ENCODE measurements at places on chromosomes 13 and 19.

DNA sequence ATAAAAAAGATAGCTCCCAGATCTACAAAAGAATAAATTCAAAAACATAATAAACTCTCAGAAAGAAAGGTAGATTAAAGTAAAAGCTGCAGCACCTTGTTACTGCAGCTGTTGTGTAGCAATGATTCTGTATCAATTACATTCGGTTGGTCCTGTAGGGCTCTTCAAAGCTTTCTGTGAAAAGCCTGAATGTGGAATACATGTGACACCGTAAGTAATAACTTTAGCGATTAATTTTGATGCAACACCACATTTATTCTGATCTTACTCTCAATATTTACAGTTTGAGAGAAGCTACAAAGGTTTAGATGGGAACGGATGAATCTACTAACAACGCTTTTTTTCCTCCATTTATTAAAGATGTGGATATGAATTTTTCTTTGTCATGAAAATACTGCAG is 279.2 kb downstream of the DACH1 start:
- DNase-seq, result no peak

- DNase-seq, result no peak
Observed at GRCh38 chr19:18045307-18046050, 37.5 kb downstream of the ARRDC2 start.

- no peak for DNase-seq
Observed at GRCh38 chr13:91922969-91923592, 524.7 kb downstream of the GPC5 start.

- DNase-seq, result no peak
Observed at GRCh38 chr19:6225232-6225865, 54.4 kb downstream of the MLLT1 start.

DNA sequence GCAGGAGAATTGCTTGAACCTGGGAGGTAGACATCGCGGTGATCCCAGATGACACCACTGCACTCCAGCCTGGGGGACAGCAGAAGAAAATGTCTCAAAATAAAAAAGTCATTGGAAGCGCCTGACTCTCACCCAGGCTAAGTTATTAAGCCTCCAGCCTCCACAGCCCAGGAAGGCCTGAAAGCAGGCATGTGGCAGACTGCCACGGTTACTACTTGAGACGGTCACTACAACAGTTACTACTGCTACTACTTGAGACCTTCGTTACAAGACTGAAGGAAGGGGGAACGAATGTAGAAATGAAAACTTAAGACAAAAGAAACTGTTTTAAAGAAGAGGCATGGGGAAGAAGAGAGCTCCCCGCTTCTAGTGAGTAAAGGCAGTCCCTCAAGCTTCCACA is 9.6 kb downstream of the PRR22 start:
- DNase-seq, result no peak

DNA sequence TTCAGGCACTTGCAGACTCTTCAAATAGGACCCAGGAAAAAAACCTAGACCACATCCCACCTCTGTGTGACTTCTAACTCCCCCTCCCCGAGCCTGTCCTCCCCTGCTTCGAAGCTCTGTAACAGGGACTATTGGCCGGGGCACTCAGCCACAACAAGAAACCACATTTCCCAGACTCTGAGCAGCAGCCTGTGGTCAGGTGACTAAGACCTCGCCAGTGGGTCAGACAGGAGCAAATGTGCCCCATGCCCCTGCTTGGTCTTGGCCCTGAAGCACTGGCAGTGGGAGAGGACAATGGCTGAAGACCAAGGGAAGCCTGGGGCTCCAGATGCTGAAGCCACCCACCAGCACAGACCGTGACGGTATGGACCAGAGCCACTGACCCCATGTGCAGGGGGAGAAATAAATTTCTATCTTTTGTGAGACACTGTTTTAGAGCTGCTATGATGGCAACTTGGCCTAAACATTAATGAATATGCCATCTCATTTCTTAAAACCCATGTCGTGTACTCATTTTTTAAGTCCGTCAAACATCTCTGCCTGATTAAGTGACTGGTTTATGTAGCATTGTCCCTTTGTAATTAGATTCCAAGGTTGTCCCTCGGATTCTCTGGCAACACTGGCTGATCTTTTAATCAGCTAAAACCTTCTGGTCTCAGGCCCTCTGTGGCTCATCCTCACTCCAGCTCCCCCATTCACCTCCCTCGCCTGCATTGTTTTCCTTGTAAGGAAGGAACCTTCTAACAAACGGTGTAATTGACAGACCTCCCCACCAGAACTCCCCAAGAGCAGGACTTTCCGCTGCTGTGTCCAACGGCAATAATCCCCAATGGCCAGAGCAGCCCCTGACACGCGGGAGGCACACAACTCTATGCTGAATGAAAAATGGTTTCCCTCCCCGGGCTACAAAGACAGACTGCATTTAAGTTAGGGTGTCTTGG is 98.4 kb downstream of the STK24 start:
- no peak for DNase-seq

- DNase-seq, result no peak
Observed at GRCh38 chr19:18895824-18896341, at the start of gene CERS1. Gene CERS1, minus strand, starts transcription at chr19:18896158. Its CDS starts 86 bp downstream, at chr19:18896072.

DNA sequence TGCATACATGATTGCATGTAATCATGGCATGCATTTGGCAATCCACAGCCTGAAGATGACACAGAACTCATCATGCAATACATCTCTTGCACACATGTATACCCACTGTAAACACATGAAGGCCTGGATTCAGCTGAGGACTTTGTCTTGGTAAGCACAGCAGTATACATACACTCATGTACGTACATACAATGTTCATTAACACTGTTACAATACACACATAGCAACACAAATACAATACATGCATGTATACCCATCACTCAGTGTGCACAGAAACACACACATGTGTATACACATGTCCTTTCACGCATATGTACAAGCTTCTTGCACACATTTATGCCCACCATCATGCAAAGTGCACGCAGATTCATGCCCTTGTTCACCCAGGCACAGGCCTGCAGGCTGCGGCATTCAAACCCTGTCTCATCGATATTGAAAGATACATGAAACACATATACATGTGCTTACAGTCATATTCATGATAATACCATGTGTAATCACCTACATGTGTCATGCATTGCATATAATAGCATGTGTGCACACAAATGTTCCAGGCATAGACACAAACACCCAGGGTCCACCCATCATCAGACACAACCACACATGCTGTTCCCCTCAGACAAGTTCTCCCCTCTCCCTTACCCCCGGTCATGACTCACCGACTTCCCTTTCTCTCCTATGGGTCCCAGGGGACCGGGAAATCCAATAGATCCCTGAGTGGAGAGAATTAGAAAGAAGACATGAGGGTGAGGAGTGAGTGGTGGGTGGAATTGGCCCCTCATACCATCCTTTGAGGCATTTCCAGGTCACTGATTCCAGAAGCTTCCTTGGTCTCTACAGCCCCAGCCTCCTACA is 28.7 kb downstream of the COL5A3 start:
- no peak for DNase-seq

GRCh38 chr19:1111641-1112267 is 8.0 kb downstream of the GPX4 start:
- DNase-seq, result no peak

GRCh38 chr19:6056801-6057650 is 53.3 kb downstream of the RFX2 start:
- DNase-seq, result no peak

- DNase-seq, result no peak
Observed at GRCh38 chr13:78022164-78022877, 103.7 kb upstream of the EDNRB start.

DNA sequence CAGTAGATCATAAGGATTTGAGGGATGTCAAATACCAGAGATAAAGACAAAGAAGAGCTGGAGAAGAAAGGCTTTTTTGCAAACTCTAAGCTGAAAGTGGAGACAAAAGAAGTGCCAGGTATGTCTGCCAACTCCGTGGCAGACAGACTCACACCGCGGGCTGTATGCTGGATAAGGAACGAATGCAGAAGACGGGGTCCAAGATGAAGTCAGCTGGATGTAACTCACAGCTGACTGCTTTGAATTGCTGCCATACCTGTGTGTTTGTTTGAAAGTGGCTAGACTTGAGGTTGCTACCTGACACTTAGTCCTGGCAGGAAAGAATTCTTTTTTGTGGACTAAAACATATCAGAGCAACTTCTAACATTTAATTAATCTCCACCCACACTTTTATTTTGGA is 398.8 kb downstream of the DLEU7 start:
- no peak for DNase-seq

DNA sequence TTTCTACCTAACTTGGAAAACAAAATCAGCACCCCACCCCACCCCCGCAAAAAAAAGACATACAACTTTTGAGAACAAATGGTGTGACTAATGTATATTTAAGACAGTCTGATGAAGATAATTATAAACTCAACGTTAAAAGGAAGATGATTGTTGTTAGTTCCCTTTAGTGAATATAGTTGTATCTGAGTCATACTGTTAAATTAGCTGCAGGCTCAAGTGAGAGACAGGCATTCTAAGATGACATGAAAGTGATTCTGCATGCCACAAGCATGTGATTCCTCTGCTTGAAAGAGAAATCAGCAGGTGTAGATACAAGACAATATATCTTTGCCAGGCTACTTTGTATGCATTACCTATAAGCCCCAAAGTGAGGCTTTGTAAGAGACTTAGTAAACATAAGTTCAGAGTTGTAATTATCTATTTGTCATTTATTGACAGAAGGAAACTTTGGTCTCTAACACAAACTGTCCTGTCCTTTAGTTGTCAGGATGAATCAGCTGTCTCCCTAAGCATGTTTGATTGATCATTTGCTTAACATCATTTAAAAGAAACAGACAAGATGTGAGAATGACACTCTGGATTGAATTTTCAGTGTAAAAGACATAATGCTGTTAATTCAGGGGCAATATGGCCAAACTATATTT is 319.4 kb upstream of the HTR2A start:
- no peak for DNase-seq

GRCh38 chr13:98233127-98233526 is 56.1 kb upstream of the RNF113B start:
- DNase-seq, result no peak

GRCh38 chr13:105863300-105863920 is 672.1 kb downstream of the EFNB2 start:
- no peak for DNase-seq

GRCh38 chr19:35396240-35396885 is 25.5 kb downstream of the GPR42 start:
- no peak for DNase-seq

GRCh38 chr13:91644806-91645205 is 246.4 kb downstream of the GPC5 start:
- no peak for DNase-seq

DNA sequence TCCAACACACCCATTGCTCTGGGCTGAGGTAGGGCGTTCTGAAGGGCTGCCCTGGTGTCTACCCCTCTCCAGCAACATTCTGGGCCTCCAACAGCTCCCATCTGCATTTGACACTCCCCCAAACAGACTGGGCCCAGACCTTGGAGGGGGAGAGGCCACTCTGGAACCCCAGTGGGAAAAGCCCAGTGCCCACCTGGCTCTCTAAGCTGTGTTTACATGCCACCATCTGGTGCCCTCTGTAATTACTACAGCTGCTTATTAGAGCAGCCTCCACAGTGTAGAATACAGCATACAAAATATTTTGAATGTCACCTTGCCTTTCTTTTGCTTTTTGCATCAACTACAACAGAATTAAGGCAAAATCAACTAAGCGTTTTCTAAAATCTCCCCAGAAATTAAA is 35.8 kb upstream of the TM9SF2 start:
- no peak for DNase-seq

- DNase-seq, result no peak
Observed at GRCh38 chr19:46821512-46822409, 28.9 kb downstream of the AP2S1 start.

DNA sequence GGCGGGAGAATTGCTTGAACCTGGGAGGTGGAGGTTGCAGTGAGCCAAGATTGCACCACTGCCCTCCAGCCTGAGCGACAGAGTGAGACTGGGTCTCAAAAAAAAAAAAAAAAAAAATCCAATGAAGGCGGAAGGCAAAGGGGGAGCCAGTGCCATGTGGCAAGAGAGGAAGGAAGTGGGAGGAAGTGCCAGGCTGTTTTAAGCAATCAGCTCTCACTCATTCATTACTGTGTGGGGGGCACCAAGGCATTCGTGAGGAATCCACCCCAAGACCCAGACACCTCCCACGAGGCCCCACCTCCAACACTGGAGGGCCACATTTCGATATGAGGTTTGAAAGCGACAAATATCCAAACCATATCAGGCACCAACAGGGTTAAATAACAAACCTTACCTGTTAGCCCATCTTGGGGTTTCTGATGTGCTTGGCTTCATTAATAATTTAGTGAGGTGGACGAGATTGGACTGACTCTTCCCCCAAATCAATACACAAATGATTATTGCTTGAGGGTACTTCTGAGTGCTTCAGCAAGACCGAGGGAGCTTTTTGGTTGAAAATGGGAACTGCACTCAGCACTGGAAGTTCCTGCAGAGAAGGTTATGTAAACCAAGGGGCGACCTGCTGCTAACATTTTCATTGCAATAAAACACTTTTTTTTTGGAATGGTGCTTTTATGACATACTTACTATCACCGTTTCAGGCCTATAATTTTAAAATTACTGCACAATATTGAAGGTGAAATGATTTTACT is 7.5 kb upstream of the LRP3 start:
- no peak for DNase-seq

- no peak for DNase-seq
Observed at GRCh38 chr13:85828094-85828684, 29.0 kb upstream of the SLITRK6 start.

- no peak for DNase-seq
Observed at GRCh38 chr13:33227927-33228647, 57.5 kb downstream of the STARD13 start.

GRCh38 chr13:100597253-100597652 is 8.7 kb upstream of the GGACT start:
- DNase-seq, result no peak

DNA sequence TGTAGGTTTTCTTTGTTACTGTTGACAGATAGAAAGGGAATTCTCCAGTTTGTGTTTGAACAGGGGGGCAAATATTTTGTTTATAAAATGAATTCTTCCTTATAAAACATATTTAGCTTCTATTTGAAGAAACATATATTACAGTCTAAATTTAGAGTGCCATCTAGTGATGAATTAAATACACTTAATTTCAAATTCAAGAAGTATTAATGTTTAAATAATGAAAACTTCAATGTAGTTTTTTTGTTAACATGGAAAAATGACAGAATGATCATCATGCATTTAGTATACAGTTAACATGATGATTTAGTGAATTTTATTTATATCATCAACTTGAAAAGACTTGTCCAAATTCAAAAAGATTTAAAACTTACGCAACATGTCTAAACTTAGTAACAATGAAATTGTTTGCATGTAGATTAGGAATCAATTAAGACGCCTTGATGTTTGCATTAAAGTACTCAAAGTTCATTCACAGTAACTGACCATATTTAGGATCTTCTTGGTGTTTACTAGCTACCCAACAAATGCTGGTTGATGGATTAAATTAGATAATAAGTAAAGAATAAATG is 765.9 kb upstream of the SLITRK1 start:
- no peak for DNase-seq
